ENCODE measurements at places on chromosomes 3 and 15.

DNA sequence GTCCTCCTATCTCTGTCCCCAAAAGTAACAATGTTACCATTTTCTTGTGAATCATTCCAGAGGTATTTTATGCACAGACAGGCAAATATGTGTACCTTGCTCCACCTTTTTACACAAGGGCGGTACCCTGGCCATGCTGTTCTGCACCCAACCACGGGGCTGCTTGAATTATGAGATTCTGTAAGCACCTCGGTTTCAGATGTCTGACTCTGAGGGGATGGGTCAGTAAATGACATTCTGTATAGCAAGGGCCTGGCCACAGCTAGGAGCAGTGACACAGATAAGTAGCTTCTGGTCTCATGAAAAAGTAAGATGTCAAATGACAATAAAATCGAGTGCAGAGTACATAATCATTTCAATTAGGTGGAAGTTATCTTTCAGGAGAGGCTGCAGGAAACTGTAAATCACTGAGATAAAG is 30.4 kb upstream of the FLNB start:
- DNase-seq: no peak

GRCh38 chr3:154275965-154276364 is 48.3 kb downstream of the DHX36 start:
- peak; percentile 10 for DNase-seq

DNA sequence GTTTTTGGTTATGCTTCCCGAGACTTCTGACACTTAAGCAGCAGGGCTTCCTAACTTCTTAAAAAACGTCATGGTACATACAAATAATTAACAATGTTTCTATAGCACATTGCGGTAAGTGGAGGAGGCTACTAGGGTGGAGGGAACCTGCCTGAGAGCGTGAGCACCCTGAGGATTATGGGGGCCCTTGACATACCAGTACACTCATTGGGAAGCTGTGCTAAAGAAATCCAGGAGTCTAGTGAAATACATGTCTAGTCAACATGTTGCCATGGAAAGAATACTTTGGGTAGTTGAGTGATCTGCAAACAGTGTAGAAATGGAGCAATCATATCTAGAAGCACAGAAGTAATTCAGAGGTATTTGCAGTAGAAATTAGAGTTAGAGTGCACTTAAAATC is 39.2 kb upstream of the MAPKBP1 start:
- DNase-seq: no peak

DNA sequence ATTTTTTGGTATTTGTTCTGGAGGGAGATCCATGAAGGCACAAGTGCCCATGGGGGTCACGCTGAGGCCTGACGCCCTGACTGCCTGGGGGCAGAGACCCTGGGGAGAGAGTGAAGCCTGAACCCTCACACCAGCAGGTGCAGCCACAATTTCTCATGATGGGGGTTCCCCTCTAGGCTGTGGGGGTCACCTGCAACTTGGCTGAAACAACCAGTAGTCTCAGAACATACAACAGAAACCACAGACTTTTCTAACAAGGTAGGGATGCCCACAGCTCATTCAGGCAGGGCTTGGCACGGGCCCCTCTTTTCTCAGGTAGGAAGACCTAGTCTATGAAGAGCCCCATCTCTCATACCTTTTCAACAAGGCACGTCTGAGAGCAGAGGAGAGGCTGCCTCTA is 245.1 kb downstream of the ADAMTS17 start:
- no peak for DNase-seq

DNA sequence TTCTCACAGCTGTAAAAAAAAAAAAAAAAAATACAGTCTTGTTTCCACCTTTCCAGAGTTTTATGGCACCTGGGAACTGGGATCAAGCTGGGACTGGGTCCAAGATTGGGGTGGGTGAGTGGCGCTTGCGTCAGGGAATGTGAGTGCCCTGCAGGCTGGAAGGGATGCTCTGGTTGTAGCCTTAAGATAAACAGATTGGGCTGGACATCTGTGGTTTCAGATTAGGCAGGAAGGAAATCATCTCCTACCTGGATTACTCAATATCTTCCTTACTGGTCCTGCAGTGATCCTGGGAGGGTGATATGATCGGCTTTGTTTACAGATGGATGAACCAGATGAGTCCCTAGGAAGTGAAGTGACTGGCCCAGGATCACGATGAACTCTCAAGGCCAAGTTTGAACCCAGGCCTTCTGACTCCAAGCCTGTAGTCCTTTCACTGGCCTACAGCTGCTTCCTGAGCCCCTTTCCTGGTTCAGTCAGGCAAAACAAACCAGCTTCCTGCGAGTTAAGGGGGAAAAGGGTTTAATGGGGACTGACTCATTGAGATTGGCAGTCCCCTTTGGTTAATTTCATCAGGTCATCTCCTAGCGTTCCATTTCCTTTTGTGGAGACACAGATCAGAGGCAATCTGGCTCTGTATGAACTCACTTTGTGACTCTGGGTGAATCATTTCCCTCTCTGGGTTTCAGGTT is 179.8 kb downstream of the THSD4 start:
- DNase-seq: no peak
